ENCODE measurements at places on chromosomes 11 and 22.

- no peak for DNase-seq
Measured at GRCh38 chr11:35335226-35335625, 84.1 kb downstream of the SLC1A2 start.

GRCh38 chr22:17705951-17706900 lies 67.7 kb downstream of the BCL2L13 start:
- peak; percentile 95 for DNase-seq

DNA sequence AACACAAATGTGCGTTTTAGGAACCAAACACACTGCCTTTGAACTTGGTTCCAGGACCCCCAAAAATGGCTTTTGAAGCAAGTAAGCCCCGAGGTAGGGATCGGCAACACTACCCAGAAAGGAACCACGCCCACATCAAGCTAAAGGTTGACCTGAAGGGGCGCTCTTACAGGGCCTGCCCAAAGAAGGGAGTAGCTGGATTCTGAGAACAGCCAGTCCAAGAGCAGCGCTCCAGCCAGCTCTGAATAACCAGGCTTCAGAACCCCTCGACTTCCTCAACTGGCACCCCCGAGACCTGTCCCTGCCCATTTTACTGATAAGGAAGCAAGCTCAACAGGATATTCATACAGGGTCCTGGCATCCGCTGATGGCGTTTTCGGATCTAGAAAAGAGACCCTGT lies 18.9 kb upstream of the MOB2 start:
- DNase-seq = no peak

- DNase-seq = no peak
Measured at GRCh38 chr11:115188898-115189278, 315.3 kb downstream of the CADM1 start.

DNA sequence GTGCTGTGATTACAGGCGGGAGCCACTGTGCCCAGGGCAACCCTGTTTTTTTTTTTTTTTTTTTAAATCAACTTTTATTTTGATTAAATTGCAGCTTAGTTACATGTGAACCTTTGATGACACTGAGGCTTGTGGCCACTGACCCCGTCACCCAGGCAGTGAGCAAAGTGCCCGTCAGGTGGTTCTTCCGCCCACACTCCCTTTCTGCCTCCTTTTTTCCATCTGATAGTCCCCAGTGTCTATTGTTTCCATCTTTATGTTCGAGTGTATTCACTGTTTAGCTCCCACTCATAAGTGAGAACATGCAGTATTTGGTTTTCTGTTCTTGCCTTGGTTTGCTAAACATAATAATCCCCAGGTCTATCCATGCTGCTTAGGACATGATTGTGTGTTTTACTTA lies 110.9 kb upstream of the GRK3 start:
- no peak for DNase-seq

- no peak for DNase-seq
Measured at GRCh38 chr22:50399751-50400331, 56.7 kb downstream of the PPP6R2 start.

DNA sequence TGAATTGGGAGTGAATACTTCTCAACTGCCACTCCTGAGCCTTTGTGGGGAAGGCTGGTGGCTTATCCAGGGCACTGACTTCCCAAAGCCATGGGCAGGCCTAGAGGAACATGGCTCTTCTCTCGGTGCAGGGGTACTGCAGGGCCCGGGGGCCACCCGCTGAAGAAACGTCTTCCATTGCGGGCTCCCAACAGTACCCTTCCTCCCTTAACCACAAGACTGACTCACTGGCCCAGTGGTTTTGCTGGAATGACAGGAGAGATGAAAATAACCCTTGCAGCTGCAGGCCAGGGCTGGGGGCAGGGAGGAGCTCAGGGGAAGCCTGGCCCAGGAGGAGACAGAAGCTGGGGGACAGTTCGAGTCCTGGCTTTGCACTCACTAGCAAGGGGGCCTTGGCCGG lies 13.5 kb downstream of the TXN2 start:
- DNase-seq = no peak

GRCh38 chr22:23107487-23108248 lies 34.1 kb downstream of the RSPH14 start:
- DNase-seq = no peak

GRCh38 chr11:128884703-128885338 lies 6.3 kb upstream of the KCNJ5 start:
- no peak for DNase-seq

DNA sequence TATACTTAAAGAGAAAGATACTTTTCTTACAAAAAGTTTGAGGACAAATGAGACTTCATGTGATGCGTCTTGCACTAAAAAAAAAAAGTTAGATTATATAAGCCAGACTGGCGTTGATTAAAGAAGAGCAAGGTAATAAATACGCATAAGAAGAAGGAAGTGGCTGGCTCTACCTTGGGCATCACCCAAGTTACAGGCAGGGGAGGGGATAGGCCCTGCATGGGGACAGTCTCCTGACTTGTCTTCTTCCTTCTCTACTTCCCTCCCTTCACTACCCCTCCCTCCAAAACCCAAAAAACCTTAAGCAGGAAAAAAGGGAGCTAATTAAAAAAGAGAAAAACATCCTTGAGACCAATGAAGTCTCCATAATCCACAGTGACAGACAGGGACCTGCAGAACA lies 22.3 kb upstream of the TMA7B start:
- DNase-seq = no peak

DNA sequence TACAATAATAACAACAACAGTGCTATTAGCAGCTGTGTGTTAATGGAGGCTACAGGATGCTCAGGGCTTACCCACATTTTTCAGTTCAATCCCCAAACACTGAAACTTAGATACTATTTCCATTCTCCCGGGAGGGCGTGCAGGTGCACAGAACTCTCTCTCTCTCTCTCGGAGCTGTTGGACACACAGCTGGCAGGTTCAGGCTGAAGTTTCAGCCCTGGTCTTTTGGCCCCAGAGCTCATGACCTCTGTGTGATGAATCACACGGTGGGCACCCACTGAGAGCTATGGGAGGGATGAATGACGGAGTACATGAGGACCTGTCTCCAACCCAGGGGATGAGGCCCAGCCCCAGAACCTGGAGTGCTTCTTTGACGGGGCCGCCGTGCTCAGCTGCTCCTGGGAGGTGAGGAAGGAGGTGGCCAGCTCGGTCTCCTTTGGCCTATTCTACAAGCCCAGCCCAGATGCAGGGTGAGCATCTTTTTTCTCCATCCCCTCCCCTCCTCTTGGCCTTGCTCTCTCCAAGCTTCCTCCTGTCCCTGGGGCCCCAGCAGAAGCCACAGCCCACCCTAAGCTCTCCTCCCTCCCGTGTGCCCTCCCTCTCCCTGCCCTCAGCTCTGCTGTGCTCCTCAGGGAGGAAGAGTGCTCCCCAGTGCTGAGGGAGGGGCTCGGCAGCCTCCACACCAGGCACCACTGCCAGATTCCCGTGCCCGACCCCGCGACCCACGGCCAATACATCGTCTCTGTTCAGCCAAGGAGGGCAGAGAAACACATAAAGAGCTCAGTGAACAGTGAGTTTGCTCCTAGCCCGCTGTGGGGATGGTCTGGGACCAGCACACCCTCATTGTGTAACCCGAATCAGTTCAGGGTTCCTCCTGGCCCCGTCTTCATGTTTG lies 16.9 kb downstream of the CSF2RB start:
- no peak for DNase-seq

- DNase-seq = no peak
Measured at GRCh38 chr11:44840521-44841251, 110.0 kb downstream of the TP53I11 start.

- no peak for DNase-seq
Measured at GRCh38 chr11:1116104-1116503, 41.4 kb downstream of the MUC2 start.

DNA sequence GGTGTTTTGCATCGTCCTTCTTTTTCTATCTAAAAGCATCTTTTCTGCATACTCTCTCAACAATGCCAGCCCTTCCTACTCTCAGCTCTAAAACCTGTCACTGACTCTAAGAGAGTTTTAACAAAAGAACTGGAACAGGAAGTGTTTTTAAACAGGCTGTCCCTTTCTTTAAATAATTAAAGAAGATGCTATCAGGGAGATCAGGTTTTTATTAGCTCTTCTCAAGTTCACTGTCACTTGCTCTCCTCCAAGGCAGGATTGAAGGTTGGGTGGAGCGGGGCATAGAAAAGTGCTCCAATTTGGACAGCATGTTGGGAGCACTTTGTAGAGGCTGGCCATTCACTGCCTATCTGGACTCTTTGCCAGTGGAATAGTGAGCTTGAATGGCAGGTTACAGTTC lies 56.4 kb upstream of the BARX2 start:
- DNase-seq = no peak

GRCh38 chr11:70272009-70272408 lies 1.5 kb downstream of the PPFIA1 start:
- DNase-seq = no peak

DNA sequence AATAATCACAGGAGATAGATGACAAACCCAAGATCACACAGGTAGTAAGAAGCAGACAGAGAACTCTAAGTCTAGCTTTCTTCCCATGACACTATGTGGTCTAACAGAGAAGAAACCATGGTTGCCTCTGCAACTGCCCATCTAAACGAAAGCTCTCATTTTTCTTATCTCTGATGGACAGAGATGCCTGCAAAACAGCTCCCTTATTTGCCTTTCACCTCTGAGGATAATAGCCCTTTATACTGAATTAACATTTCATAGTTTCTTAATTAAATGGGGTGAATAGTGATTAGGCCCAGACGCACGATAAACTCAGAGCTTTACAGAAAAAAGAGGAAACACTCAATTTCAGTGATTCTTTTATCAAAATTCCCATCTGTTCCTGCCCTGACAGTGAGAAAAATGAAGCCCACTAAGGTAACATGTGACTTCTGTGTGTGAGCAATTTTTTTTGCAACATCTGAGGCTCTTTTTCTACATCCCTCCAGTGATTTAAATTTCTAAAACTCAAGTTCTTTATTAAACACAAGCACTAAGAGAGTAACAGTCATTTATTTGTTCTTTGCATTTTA lies 24.6 kb downstream of the OR2AG2 start:
- no peak for DNase-seq

DNA sequence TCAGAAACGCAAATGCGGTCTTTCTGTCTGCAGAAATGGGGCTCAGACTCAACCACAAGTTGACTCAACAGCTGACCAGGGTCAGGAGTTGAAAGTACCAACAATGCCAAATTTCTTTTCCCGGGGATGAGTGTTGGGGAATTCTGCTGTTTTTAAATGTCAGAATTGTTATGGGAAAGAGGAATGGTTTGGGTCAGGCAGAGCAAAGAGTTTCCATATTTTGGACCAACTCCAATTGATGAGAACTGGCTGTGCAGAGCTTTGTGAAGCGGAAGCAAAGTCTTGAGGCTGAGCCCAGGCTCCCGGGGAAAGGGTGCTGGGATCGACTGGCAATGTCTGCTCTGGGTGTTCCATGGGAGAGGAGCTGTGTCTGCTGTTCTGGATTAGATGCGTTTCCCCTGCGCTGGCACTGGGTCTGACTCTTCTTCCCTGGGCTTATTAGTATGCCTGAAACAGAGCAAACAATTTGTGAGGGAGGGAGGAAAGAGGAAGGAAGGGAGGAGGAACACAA lies 36.2 kb downstream of the TXN2 start:
- DNase-seq = peak; percentile 26

GRCh38 chr11:16805938-16806337 lies 67.5 kb downstream of the C11orf58 start:
- no peak for DNase-seq

DNA sequence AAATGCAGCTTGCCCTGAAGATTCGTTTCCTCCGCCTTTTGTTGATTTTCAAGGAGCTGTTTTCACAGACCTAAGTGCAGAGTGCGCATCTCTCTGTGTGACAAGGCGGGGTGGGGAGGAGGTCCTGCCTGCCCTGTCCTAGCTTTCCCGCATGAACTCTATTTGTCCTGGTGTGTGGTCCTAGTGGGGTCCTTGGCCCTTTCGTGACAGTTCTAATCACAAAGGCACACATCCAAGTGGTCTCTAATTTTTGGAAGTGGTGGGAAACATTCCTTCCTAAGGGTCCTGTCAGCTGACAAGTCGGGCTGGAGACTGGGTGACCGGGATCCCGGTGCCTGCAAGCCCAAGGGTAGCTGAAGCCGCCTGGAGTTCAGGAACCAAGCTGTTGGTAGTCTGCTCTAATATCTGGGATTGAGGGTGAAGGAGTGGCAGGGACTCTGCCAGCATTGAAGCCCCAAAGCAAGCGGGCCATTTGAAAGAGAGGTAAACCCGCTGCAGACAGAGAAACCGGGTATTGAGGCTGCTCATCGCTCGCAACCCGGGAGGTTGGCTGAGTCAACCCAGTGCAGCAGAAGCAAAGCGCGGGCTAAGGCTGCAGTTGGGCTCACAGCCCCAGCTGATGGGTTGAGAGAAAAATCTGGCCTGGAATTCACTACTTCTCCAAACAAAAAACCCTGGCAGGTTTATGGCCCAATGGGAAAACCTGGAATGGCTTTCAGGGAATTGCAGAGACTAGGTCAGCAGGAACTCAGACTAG lies 28.1 kb upstream of the FBXO3 start:
- peak; percentile 55 for DNase-seq

DNA sequence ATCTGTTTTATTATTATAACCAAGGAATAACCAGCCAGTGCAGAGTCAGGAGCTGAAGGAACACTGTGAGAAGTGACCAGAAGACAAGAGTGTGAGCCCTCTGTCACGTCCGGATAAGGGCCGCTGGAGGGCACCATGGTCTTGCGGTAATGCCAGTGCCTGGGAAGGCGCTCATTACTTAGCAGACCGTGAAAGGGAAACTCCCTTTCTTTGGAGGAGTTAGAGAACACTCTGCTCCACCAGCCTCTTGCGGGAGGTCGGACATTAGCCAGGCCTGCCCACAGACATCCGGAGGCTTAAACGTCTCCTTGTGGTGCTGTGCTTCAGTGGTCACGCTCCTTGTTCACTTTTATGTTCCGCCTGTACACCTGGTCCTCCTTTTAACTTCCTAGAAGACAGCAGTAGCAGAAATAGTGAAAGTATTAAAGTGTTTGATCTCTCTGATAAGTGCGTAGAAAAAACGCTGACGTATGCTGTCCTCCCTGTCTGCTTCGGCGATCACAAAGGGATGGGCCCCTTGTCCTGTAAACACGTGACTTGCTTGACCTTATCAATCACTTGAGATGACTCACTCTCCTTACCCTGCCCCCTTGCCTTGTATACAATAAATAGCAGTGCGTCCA lies 120.6 kb upstream of the LMO1 start:
- DNase-seq = no peak

DNA sequence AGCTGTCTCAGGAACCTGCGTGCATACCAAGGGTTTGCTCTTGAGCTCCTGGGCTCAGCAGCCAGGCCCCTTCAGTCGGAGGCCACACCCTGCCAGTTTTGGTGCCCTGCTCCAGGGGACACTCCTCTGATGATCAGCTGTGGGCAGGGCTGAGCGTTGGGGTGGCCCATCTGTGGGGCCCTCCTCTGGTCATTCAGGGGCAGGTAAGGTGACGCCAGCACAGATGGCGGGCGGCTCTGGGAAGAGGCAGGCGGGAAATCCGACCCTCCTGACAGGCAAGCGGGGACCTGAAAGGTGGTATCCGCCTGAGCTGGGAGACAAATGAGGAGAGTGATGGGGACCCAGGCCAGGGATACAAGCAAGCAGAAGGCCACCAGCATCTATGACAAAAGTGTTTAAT lies 3.8 kb upstream of the MFNG start:
- no peak for DNase-seq

- no peak for DNase-seq
Measured at GRCh38 chr11:11608783-11609232, 13.0 kb downstream of the GALNT18 start.

- no peak for DNase-seq
Measured at GRCh38 chr11:116192509-116193210, 580.1 kb downstream of the BUD13 start.

Data from retinal pigment epithelial cell (primary cell).